ENCODE measurements at places on chromosomes 1 and 21. TPM values are rescaled to one million over a fixed set of nuclear protein-coding genes. Genes with fewer than 3 reads are reported as not detected.

Gene NUP210L
- total RNA-seq: 0.41 TPM

Gene RGS16
- total RNA-seq: 15.2 TPM

Gene HRNR
- total RNA-seq: not detected

GRCh38 chr1:178161516-178161915 is 67.6 kb downstream of the RASAL2 start:
- no peak for DNase-seq

GRCh38 chr1:36885540-36886357 is 148.6 kb downstream of the GRIK3 start:
- DNase-seq: no peak

Gene GJA8
- not detected for total RNA-seq

GRCh38 chr1:115767403-115767802 is 1.1 kb downstream of the CASQ2 start:
- DNase-seq: no peak

DNA sequence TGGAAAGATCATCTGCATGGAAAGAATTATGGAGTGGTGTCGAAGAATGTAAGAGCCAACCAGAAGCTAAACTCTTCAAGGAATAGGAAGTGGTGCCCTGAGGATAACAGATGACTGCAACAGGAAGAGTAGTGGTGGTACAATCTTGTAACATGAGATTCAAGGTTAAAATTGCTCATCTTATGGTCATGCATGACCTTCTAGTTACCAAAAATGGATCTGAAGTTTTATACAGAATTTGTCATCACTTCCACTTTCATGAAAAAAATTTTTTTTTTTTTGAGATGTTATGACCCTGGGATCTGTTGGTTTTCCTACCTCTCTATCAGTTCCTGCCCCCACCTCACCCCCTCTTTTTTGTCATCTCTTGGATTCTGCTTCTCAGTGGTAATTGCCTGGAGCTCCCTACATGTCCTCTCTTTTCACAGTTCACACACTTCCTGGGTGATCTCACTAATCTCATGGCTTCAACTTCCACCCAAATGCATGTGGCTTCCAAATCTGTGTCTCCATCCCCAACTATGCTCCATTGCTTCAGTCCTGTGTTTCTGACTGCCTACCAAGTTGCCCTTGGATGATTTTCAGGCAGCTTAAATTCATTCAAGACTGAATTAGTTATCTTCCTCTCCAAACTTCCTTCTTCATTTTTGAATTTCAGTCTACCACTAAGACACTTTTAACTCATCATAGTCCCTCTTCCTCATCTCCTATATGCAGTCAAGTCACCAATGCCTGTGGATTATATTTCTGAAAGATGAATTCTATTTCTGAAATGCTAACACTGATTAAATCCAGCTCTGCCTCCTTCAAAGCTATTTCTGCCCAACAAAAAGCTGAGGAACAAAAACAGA is 48.4 kb downstream of the SLAMF6 start:
- no peak for DNase-seq

GRCh38 chr1:89606227-89606980 is 26.5 kb upstream of the LRRC8C start:
- no peak for DNase-seq

DNA sequence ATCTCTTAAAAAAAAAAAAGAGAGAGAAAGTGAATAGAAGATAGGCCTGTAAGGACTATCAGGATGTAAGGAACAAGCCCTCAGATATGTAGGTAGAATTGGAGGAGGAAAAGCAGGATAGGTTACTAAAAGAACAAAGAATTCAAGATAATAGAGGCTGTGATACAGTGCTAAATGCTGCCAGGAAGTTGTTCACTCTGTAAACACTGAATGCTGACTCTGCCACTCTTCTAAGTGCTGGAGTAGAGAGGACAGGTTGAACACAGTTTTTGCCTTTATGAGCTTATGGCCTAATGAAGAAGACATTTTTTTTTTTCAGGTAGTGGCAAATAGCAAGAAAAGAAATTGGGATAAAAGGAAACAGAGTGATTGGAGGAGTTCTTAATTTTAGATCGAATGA is 90.6 kb upstream of the ZNF678 start:
- DNase-seq: no peak

DNA sequence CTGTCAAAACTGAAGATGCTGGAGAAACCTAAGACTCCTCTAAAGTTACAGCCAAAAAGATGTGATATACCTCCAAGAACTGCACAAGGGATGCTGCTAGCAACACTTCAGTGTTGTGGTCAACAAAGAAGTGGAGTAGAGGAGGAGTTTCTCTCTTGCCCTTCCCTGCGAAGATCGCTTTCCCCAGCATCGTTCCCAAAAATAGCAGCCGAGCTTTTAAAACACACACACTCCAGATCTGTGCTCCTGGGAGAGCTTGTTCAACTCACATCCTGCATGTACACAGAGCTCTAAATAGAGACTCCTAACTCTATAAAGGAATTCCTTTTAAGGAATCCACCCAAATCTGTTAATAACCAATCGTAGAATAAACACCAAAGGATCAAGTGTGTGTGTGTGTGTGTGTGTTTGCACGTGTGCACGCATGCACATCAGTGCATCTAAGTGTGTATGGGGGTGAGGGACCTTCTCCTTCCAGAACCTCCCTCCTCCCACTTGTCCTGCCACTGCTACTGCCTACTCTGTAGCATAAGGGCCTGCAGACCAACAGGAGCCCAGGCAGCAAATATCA is 58.5 kb downstream of the PSMG1 start:
- no peak for DNase-seq

DNA sequence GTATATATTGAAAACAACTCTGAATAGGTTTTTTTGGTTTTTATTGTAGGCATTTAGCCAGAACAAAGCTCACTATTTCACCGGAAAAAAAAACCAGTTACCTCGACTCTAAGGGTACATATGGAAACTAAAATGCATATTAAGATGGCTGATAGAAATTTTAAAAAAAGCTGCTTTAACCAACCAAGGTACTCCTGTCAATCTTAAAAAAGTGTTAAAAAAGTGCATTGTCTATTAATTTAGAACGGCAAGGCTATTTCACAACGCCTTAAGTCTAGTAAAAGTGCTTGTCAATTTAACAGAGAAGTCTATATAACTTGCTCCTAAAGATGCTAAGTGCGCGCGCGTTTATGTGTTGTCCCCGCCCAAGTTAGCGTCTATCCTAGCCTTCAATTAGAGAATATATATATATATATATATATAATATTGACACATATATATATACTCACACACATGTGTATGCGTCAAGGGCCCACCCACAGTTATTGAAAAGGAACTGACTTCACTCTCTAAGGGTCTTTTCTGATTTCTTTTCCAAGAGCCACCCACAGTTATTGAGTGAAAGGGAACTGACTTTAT is 934 bp downstream of the ASPM start:
- DNase-seq: no peak

Gene RGSL1
- not detected for total RNA-seq

DNA sequence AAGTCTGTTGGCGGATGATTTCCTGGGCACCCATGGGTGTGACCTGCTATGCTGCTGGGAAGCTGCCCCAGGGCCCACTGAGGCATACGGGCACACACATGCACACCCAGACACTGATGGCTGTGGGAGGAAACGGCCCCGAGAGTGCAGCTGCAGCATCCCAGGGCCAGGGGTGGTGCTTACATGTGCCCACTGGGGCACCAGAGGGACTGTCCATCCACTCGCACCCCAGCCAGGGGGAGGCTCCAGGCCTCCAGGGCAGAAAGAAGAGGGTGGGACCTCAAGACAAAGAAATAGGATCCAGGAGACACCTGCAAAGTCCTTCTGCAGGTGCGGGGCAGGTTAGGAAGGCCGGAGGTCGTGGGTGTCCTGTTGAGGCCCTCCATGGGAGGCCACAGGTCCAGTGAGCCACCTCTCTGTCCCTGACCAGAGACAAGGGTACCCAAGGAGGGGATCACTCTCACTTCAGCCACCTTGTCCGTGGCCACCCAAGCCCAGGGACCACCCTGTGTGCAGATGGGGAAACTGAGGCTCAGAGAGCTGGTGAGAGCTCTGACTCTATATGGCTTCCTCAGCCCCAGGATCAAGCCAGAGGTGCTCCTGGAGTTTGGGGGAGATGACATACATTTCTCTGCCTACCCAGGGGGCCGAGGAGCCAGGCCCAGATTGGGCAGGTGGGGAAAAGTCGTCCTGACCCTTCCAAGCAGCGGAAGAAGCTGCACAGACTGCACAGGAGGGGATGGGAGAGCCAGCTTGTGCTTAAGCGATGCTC is 57.1 kb downstream of the WNT9A start:
- DNase-seq: no peak

Gene LMX1A
- total RNA-seq: 0.68 TPM

GRCh38 chr1:24235921-24236788 is 49.1 kb upstream of the IFNLR1 start:
- DNase-seq: no peak

DNA sequence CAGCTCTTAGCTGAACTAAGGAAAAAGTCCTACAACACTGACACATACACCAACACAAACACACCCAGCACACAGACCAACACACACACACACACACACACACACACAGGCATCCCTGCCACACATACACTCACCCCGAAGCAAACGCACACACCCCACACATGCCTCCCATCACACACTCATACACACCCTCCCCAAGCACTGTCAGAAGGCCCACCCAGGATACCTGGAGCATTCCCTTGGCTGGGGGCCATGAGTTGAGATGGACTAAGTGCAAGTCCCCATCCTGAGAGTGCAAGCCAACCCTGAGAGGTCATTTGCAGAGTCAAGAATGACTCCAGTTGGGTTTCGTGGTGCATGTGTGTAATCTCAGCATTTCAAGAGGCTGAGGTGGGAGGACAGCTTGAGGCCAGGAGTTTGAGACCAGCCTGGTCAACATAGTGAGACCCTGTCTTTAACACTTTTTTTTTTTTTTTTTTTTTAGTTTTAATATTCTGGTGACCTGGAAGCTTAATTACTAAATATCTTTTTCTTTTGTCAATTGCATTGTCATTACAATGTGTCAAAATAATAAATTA is 117.3 kb downstream of the RHOU start:
- DNase-seq: no peak
